Fibroblast of skin of right biceps (primary cell): ENCODE measurements at places on chromosomes 4 and X.

DNA sequence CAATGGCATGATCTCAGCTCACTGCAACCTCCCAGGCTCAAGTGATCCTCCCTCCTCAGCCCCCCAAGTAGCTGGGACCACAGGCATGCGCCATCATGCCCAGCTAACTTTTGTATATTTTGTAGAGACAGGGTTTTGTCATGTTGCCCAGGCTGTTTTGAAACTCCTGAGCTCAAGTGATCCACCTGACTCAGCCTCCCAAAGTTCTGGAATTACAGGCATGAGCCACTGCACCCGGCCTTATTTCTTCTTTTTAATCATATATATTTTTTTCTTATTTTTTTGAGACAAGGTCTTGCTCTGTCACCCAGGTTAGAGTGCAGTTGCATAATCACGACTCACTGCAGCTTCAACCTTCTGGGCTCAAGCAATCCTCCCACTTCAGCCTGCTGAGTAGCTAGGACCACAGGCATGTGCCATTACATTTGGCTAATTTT lies 184.0 kb downstream of the TSPAN5 start:
- DNase-seq: peak; percentile 81

DNA sequence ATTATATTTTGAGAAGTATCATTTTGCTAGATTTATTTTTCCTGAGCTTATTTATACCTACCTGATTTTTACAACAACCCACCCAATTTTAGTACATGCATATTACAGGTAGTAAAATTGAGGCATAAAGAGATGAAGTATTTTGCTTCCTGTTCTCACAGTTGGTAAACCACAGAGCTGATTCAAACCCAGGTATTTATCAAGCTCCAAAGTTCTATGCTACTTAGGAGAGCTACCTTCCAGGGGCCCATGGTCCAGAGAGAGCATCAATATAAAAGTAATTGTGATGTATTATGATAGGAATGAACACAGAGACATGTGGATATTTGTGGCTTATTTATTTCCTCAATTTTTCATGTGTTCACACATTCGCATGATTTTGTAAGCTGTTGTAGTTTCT lies 20.2 kb upstream of the GBA3 start:
- no peak for DNase-seq

- peak; percentile 71 for DNase-seq
Measured at GRCh38 chrX:152640034-152640818, 2.5 kb downstream of the GABRQ start.

DNA sequence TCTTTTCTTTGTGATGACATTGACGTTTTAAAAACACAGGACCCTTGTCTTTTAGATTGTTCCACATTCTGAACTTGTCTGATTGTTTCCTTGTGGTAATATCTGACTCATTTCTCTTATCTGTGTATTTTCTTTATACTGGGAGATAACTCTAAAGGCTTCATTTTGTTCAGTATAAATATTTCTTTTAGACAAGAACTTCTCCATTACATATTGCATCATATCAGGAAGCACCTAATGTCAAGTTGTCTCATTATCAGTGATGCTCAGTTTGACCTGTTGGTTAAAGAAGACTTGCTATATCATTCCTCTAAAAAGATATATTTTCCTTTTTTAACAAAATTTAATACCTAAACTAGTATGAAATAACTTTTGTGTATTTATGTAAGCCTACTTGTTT lies 152.3 kb upstream of the BMP3 start:
- no peak for DNase-seq

DNA sequence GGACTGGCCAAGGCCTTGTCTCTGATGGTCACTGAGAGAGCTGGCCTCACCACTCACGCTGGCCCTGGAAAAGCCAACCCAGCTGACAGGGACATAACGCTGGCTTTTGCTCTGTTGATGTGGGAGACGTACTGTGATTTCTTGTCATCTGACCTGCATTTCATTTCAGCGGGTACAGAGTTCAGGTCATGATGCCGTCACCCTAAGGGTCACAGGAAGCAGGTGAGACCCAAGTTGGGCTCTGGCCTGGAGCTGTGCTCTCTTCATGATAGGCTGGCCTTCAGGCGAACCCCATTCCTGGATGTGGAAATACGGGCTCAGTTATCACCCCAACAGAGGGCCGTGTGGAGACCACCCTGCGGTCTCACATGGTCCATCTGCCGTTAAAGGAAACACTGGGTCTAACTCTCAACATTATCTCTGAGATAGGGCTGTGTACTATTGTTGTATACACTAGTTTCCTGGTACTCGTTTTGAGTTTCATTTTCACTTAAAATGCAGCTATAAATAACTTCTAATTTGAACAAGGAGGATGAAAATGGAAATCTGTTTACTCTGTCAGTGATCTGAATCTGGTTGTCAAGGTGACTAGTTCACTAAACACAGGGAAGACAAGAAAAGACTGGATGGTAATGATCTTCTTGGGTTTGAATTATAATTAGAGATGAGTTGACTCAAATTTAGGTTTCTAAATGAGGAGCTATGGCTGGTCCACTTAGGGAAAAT lies 89.1 kb downstream of the TBC1D9 start:
- no peak for DNase-seq

DNA sequence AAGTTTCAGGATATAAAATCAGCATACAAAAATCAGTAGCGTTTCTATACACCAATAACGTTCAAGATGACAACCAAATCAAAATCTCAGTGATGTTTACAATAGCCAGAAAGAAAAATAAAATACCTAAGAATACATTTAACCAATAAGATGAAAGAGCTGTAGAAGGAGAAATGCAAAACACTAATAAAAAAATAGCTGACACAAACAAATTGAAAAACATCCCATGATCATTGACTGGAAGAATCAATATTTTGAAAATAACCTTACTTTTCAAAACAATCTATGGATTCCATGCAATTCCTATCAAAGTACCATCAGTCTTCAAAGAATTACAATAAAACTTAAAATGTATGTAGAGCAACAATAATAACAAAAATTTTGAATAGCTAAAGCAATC lies 1096.3 kb downstream of the FAT4 start:
- no peak for DNase-seq

DNA sequence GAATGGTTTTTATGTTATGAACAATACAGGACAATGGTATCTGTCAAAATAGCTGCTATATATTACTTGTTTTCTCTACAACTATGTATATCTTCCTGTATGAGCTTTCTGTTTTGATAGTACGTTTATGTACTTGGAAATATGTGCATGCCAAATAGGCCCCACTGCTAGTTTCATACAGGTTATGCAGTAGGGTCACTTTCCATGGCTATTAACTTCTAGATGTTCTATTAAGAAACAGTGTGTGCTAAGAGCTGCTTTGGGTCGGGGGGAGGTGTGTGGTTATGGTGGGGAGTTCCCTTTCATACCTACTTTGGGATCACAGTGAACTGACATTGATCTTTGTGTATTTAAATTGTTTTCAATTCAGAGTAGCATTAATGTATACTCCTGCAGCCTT lies 30.9 kb downstream of the RBPJ start:
- DNase-seq: no peak

DNA sequence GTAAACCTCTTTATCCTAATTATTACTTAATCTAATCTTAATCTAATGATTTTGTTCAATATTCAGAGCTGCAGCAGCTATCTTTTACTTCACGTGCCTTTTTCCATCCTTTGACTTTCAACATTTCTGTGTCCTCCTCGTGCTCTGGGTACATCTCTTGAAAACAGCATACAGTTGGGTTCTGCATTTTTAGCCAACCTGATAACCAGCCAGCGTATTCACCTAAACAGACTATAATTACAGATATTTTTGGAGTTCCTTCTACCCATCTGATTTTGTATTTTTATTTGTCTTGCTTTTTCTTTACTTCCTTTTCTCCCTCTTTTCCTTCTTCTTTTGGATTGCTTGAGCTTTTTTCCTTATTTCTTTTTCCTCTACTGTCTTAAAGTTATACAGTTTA lies 16.2 kb upstream of the JAKMIP1 start:
- no peak for DNase-seq

DNA sequence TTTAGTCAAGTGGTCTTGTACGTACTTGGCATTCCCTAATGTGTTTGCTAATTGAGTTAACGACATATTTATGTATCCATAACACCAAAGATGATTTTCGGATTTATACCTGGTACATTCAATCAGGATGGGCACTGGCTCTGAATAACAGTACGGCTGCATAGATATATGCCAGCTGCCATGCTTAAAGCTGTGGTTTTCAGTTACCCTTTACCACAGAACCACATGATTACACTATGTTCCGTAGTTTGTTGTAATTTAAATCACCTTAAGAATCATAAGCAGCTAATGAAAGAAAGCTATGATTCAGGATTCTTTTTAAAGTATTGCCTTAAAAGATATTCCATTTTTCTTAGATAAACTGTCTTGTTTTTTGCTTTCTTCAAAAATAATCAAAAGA lies 53.6 kb downstream of the FIP1L1 start:
- no peak for DNase-seq

- DNase-seq: no peak
Measured at GRCh38 chr4:47816748-47817147, 21.1 kb downstream of the CORIN start.

DNA sequence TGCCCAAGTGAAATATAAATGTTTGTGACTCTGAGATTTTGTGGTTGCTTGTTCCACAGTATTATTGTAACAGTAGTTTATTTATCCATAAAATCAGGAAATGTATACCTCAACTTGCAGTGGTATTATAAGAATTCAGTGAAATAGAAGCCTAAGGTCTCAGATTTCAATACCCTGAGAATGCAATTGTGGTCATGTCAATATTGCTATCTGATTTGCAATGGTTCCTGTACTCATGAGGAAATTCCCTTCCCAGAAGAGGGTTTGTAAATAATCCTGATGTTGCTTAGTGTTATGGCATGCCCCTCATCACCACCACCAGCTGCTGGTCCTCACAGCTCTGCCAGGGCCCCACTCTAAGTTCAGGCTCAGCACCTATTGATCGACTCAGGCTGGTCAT lies 67.8 kb downstream of the SLC34A2 start:
- DNase-seq: peak; percentile 4

- no peak for DNase-seq
Measured at GRCh38 chr4:182385897-182386296, 142.7 kb downstream of the TENM3 start.

- DNase-seq: peak; percentile 78
Measured at GRCh38 chr4:118955515-118955914, 66.9 kb downstream of the SYNPO2 start.

GRCh38 chr4:17494258-17495190 lies 17.4 kb downstream of the QDPR start:
- peak; percentile 84 for DNase-seq

DNA sequence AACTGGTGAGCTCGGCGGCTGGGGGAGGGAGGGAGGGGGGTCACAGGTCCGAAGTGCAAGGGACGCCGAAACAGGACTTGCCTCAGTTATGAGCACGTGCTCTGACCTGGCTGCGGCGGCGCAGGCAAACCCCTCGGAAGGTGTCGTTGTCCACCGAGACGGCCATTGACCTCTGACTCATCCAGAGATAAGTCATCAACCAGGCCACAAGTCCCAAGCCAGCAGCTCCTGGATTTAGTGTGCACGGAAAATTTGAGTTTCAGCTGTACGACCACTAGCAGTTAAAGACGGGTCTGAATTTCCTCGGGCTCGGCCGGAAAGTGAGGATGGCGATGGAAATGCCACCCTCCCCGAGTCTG lies 674 bp downstream of the SH3D19 start:
- DNase-seq: peak; percentile 49

DNA sequence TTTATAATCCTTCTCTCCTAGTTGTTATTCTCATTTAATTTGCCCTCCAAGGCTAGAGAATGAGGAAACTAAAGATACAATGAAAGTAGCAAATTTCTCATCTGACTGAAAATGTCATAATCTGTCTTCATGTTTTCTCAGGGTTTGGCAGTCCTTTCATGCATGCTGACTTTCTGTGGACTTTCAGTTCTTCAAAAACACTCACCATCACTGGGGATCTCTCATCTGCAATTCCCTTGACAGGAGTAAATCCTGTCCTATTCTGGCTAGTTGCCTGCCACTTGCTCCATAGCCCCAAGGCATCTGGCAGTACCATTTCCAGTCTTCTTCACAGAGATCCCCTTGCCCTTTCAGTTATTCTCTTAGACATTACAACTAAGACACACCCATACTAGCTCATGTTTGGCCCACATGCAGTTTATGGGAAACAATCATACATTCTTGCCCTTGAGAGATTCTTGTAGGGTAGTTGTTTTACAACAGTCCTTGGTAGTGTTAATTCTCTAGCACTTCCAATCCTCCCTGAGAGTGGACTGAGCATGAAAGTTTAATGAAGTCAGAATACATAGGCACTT lies 449.7 kb upstream of the KLHL4 start:
- no peak for DNase-seq

GRCh38 chr4:72376901-72377300 lies 192.1 kb downstream of the ADAMTS3 start:
- DNase-seq: no peak

- peak; percentile 57 for DNase-seq
Measured at GRCh38 chr4:143406523-143406922, 69.8 kb downstream of the GAB1 start.

- DNase-seq: peak; percentile 17
Measured at GRCh38 chr4:80814266-80814665, 216.2 kb upstream of the BMP3 start.

DNA sequence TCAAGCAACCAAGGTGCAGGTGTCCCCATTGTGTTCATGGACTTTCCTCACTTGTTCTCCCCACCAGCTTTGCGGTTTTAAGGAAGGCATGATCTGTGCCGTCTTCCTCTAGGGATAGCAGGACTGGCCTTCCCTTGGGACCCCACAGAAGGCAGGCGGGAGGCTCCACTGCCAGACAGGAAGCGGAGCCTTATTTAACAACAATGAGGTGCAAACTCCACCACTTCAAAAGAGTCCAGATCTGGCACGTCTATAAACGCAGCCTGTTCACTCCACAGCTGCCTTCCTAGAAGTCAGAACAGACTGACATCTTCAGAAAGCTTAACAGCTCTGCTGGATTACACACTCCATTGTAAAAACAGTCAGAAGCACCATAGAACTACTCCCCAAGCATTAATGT lies 1.7 kb upstream of the GPR143 start:
- DNase-seq: no peak

- no peak for DNase-seq
Measured at GRCh38 chrX:95995583-95995982, 689.1 kb upstream of the DIAPH2 start.

DNA sequence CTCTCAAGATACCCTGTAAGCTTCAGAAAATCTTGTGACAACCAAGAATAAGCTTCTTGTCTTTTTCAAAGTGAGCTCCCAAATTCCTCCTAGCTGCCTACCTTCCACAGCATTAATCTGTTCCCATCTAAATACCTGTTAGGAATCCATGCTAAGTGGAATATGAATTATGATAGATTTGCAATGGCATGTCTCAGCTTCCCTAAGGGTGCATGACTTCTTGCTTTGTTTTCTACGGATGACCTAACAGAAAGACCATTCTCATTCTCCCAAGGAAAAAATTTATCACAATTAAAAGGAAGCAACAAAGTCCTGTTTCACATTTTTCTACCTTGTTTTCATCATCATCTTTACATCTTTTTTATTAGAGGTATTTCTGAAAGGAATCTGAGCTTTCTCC lies 532.7 kb downstream of the GRXCR1 start:
- DNase-seq: no peak

DNA sequence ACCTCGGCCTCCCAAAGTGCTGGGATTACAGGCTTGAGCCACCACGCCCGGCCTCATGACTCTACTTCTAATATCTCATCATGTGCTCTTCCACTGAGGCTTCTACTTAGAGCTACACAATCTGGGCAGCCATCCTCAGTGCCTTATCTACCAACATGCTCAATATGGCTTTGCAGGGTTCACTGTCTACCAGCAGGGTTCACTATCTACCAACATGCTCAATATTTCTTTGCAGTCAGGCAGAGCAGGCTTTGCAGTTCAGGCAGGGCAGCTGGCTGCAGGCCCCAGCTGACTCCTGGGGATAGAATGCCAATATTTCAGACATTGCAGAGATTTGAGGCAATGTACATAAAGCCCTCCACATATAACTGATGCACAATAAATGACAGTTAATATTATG lies 47.5 kb downstream of the PKD2 start:
- peak; percentile 21 for DNase-seq
